ENCODE measurements at places on chromosomes 1 and 21.

DNA sequence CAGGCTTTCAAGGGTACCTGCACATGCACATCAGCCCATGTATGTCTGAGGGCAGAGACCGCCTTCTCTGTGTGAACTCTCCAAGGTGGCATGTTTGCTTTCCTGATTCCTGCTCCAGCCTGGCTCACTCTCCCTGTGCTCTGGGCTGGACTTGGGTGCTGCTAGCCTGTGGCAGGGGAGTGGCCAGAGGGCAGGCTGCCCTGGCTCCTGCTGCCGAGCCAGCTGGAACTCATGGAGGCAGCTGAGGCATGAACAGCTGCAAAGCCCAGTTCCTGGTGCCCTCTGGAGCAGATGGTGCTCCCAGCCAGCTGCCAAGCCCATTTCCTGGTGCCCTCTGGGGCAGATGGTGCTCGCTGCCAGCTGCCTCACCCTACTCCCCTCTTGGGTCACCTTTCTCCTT is 7.6 kb downstream of the UBL4B start:
- DNase-seq = no peak

- DNase-seq = no peak
Observed at GRCh38 chr1:224616756-224617409, 766 bp downstream of the CNIH3 start.

DNA sequence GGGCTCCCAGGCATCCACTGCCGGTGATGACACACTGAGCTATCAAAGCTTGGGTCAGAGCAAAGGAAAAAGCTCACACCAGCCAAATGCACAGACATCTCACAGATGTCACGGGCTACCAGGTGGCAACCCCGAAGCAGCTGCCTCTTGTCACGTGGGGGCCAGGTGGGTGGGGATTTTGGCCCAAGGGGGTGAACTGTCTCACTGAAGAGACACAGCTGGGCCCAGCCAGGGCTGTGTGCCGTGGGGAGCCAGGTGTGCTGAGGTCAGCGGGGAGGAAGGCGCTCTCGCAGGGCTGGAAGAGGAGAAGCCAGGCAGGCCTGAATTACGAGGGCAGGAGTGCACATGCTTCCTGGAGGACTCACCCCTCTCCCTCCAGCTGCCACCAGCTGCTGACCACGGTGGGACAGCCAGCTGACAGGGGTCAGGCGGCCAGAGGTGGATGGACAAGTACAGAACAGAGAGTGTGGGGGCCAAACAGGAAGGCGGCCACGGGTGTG is 32.4 kb downstream of the KCNN3 start:
- DNase-seq = no peak

GRCh38 chr1:11188858-11189451 is at the start of gene ANGPTL7:
Gene ANGPTL7, plus strand, starts transcription at chr1:11189355. Its CDS starts 225 bp downstream, at chr1:11189580.
- DNase-seq = no peak

- no peak for DNase-seq
Observed at GRCh38 chr1:219174460-219175211, 958 bp downstream of the LYPLAL1 start.

DNA sequence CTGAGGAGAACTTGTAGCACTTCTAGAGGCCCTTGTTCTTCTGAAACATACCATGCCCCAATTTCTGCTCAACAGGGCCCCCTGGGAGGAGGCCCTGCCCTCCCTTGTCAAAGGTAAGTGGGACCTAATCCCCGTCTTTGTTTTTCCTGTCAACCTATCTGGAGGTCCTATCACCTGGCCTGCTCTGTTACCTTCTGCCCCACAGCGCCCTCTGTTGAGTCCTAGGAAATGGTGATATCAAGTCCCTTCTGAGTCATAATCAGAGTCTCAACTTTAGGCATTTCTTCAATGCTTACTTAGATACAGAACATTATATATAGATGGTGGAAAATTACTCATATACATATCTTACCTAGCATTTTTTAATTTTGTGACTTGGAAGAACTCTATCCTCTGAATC is 28.2 kb upstream of the FCRL4 start:
- DNase-seq = no peak

GRCh38 chr1:53554592-53555305 is 95.5 kb downstream of the DMRTB1 start:
- no peak for DNase-seq

GRCh38 chr1:119310301-119310700 is 58.3 kb upstream of the HAO2 start:
- no peak for DNase-seq

GRCh38 chr1:196412326-196412725 is 195.9 kb downstream of the KCNT2 start:
- no peak for DNase-seq

DNA sequence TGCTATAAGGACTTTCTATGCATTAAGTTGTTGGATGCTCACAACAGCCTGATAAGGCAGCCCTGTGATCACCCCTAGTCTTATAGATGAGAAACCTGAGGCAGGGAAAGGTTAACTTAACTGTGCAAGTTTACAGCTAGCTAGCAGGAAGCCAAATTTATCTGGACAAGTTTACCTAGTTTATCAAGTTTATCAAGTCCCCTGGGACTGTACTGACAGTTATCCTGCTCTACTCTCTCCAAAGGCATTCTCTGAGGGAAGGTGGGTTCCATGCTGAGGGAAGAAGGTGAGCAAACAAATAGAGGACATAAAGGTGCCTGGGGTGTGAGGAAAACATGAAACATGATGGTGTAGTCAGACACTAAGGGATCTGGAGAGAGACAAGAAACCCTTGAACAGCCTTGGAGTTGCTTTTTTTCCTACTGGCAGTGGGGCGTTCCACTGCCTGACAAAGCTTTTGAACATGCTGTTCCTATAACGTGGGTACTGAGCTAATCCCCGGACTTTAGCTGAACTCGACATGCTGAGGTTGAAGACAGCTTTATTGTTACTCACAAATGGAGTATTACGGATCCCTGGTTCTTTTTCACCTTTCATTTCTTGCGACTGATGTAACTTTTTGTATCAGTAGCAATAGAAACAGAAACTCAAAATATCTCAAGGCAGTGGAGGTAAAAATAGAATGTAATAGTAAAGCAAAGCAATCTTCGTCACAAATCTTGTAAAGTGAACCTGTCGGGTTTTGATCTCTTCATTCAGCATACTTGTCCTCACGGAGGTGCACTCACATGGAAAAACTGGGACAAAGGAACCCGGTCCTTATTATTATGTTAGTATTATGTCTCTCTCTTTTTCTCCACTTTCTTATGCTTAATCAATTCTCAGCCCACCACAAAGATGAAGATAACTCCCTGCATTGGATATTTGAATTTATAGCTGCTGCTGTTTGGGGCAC is 42.4 kb upstream of the ESRRG start:
- no peak for DNase-seq

DNA sequence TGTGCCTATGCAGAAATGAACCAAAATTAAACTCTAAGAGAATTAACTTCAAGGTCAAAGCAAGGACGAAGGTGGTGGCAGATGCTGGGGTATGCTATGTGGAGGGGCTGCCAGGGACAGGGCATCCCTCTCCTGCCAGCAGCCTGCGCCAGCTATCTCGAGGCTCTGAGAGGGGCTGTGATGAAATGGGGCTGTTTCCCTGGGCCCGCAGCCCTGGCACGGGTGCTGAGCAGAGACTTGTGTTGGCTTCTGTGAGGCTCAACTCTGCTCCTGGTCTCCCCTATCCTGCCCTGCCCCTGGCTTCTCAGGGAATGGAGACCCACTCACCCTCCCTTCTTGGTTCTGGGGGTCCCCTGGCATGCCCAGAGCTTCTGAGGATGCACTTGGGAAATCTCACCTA is 41.9 kb upstream of the TIAM1 start:
- no peak for DNase-seq

GRCh38 chr21:46199436-46200373 is 15.4 kb upstream of the SPATC1L start:
- no peak for DNase-seq

DNA sequence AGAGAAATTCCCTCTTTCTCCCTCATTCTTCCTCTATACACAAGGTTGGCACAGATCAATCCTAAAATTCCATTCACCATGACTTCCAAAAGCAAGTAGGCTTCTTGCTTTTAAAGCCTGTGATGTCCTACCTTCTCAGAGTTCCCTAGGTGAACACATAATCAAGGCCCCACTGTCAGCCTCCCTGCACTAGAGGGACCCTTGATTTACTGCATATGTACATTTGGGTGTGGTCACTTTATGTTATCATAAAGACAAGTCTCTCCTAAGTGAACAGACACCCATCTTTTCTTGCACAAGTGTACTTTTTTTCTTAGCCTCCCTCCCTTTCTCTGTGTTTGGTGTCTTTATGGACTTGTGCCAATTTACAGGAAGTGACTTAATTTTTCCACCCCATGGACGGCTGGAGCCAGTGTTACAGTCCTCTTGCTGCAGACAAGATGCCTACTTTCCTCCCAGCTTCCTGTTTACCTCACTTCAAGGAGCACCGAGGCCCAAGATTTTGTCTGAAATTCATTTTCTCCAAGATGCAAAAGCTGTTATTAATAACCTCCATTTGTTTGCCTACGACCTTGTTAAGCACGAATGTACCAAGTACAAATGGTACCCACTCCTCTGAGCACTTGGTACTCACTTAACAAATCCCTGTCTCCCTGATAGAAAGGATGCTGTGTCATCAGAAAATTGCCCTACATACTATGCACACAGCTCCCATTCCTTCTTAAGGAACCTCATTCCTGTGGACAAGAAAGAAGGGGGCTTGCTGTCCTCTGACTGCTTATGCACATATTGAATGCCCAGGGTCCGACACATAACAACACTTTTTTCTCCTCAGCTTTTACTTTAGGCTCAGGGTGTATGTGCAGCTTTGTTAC is 82.8 kb upstream of the SLC44A3 start:
- no peak for DNase-seq

- no peak for DNase-seq
Observed at GRCh38 chr1:107135463-107135862, 5.4 kb upstream of the NTNG1 start.

DNA sequence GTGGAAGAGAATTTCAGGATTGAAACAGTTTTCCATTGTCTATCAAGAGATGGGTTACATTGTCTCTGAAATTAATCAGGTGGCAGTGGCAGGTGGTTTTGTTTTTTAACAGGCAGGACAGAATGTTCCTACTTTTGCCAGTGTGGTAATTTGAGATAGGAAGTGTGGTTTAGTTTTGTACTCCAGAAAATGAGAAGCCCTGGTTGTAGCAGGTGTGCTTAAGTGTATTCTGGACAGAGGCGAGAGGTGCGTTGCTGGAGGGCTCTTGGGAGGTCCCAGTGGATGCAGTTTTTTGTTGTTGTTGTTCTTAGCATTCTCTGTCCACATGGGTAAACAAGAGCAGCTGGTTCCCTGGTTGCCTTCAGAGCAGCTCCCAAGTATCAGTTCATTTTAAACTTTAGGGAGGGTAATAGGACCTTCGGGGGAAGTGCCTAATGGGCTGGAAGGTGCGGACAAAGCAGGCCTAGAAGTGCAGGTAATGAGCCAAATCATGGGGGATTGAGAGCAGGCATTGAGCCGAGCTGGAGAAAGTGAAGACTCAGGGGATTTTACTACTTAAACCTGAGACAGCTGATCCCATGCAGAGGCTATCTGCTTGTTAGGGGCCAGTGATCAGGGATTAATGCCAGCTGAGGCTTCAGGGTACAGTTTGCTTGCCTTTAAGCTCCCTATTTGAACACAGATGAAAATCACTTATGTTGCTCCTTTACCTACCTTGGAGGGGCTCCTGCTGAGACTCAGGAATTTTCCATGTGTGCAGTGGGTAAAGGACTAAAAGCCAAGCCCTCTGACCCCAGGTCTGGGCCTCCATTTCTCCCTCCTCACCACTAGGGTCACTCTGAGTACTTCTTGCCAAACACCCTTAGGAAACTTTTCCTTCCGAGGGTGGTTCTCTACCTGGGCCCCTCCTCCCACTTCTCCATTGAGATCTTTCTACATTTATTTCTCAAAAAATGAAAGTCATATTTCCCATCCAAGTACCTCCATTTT is 6.1 kb downstream of the PFKFB2 start:
- no peak for DNase-seq

DNA sequence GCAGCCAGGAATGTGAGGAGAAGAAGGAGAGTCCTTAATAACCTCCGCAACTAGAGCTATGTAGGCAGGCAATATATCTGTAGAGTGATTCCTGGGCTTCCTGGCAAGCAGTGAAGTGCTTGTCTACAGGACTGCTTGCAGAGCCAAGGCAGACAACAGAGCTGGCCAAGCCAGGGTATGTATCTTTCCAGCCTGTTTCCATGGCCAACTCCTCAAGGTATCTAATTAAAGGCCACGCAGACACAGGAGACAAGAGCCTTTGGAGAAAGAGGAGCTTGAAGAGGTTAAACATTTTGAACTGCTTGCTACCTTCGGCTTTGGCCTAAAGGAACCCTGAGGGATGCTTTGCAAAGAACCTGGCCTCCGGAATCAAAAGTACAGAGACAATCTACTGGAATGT is 137.4 kb downstream of the PIGK start:
- no peak for DNase-seq

- DNase-seq = no peak
Observed at GRCh38 chr1:2105781-2106524, 55.7 kb downstream of the PRKCZ start.

DNA sequence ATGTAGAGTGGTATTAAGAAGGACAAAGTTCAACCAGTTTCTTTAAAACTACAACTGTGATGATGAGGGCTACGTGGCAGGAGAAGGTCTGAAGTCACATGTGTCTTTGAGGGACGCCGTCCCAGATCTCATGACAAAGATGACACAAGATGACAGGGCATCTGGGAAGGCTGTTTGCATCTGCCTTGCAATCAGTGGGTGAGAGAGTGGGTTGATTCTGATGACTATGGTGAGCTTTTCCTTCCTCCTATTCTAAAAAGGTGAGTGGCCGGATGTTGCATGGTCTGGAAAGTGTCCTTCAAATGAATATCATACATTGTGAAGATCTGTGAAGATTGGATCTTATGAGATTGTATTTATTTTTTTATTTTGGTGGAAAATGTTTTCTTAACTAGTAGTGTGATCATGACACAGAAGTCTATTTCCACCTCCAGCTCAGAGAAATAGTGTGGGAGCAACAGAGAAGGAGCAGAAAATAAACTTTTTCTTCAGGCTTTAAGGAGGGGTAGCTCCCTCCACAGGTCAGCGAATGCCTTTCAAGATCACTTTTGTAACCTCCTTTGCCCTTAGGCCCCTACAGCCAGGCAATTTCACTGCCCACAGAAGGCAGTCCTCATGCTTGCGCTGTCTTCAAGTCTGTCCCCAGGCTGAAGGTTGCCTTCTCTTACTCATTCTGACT is 76.0 kb upstream of the ATF3 start:
- no peak for DNase-seq

- DNase-seq = no peak
Observed at GRCh38 chr1:84773195-84773594, 82.9 kb upstream of the SSX2IP start.

GRCh38 chr1:229237320-229237719 is 33.6 kb upstream of the RAB4A start:
- no peak for DNase-seq
